ENCODE measurements at places on chromosomes 6 and 20.

DNA sequence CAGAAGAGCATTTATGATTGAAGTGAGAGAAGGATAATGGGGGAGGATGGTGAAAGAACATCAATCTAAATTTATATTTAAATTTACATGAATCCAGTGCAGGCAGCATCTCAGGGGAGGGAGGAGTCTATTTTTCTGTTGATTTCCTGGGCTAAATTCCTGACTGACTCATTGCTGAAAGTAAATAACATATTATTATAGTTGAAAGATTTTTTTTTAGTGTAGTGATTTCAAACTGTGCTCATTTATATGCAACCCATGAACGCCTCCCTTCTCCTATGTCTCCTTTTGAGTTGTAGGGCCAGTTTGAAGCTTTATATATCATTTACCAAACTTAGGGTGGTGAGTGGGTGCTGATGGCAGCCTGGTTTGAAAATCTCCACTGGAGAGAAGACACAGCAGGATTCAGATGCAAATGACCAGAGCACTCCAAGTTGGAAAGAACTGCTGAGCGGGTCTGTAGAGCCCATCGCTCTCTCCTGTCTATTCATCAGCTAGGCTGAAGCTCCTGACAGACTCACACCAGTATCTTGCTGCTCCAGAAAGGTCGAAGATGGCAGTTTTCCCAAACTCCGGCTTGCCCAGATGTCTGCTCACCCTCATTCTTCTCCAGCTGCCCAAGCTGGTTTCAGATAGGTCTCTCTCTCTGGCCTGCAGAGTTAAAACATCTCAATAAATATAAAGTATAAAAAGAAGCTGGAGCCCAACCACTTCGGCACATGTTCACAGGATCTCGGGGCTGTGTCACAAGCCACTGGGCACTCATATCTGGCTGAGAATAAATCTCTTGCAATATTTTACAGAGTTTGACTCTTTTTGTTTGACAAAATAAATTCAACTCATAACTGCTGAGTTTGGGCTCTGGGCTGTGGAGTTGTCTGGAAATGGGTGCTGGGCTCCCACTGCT lies 18.3 kb downstream of the BTN2A1 start:
- no peak for DNase-seq

DNA sequence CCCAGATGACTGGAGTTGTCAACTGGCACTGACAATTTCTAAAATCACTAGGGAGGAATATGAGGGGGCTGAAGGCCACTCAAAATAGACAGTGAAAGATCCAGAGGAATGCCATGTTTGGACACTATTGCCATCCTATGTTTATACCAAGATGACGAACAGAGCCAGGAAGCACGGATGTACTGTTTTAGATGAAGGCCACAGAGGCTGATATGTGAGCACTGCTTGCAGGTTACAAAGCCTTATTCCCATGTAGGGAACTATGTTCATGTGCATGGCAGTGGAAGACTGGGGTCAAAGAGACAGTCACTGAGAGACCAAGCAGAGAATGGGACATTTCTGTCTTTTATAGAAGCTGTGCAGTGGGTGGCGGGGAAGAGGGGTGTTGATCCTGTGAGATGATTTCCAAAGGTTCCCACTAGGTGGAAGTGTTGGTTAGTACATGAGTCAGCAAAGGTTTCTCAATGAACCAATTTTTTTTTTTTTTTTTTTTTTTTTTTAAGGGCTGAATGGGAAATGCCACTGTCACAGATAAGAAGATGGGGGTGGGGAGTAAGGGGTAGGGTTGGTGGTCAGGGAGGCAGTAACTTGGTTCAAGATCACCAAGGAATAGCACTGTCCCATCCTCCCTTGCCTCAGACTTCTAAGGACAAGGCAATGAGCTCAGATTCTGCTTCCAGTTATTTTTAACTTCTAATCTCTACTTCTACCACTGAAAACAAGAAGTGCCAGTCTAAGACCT lies 46.7 kb upstream of the MOCS1 start:
- DNase-seq: no peak

- no peak for DNase-seq
Measured at GRCh38 chr20:54772893-54773642, 297.7 kb downstream of the DOK5 start.

GRCh38 chr20:62357187-62357667 lies 9.9 kb downstream of the LAMA5 start:
- DNase-seq: no peak

- DNase-seq: no peak
Measured at GRCh38 chr6:19157486-19157885, 679.7 kb upstream of the ID4 start.

DNA sequence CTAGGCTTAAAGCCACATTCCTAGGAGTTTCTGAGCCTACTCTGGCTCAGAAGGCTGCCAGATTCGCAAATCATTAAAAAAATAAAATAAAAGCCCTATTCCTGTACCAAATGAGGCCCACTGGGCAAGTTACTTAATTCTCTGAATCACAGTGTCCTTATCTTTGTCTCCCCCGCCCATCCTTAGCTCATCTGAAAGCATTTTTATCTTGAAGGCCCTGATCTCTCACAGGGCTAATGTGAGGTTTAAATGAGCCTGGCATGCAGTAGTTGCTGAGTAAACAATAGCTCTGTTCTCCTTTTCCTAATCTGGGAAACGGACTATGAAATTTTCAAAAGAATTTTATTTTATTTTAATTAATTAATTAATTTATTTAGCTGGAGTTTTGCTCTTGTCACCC lies 2.1 kb upstream of the ZBTB12 start:
- no peak for DNase-seq

Measured in amygdala (tissue), 56 donors.